Muscle of leg (tissue), 16 donors: ENCODE measurements at places on chromosomes 6 and 20. TPM values are rescaled to one million over a fixed set of nuclear protein-coding genes. Genes with fewer than 3 reads are reported as not detected.

Gene TRIM38
- 7.1 TPM for polyA plus RNA-seq

DNA sequence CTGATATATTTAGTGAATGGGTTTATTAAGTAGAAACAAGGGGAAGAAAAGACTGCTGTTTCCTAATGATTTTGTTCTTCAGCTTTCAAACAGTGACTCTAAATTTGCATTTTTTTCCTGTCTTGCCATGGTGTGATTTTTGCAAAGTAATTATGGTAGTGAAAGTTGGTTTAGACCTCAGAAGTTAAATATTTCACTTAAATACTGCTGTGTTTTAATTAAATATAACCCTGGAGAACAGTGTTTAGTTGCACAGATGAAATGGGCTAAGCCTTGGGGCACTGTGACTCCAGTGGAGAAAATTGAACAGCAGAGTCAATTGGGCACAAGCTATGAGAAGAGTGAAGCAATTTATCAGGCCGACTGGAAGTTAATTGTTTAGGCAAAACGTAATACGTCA is 111.1 kb upstream of the MCHR2 start:
- no peak for DNase-seq

- no peak for DNase-seq
These were observed 46.6 kb downstream of the UBR2 start for GRCh38 chr6:42610416-42610815.

DNA sequence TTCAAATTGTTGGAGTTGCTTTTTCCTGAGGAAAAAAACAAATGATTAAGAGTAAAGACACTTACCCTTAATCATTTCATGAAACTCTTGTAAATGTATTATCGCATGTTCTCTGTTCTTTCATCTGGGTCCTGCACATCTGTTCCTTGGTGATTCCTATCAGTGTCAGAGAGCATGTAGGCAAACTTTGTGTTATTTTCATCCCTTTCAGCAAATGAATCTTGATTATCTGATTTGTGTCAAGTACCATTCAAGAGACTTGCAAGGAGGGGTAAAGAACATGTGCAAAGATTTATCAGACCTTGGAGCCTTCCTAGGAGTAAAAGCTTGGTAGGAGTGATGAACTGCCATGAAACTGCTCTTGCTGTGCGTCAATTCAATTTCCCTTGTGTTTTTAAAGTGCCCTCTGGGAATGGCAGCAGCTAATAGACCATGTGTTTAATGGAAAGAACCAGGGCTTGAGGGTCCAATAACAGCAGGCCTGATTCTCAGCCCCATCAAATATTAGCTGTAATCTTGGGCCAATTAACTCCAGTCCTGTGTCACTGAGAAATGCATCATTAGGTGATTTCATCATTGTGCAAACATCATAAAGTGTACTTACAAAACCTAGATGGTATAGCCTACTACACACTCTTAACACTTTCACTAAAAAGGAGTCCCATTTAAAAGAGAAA is 118.9 kb upstream of the CEP85L start:
- no peak for DNase-seq

Gene CPXM1
- 77.3 TPM for polyA plus RNA-seq

DNA sequence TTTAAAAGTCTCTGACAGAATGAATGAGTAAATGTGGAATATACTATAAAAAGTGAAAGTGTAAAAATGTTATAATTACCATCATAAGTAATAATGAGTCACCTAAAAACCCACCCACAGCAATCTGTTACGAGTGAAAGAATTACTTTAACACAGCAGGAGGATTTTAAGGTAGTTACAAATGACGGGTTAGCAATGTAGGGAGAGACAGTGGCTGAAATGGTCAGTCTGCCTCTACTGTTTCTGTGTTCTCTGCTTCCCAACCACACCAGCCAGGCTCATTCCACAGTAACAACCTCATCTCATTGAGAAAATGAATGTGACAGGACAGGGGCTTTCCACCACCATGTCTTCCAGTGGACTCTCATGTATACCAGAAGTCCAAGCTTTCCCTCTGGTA is 124.4 kb upstream of the KCNK16 start:
- no peak for DNase-seq
